ENCODE measurements at places on chromosomes 2 and 18.

- no peak for DNase-seq
These were observed 11.7 kb upstream of the SCRN3 start for GRCh38 chr2:174383796-174384195.

DNA sequence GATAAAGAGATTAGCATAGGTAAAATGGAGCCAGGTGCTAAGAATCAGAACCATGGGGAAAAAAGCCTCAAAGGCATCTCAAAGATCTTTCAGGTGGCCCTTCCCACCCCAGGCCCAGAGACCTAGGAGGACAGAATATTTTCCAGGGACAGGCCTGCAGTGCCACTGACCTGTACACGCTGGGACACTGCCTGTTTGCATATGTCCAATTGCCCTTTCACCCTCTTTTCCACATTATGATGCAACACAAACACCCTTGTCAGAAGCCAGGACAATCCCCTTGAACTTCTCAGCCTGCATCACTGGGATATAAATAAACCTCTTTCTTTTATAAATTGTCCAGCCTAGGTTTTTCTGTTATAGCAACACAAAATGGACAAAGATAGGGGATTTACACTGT is 419.1 kb downstream of the TRIB2 start:
- no peak for DNase-seq

DNA sequence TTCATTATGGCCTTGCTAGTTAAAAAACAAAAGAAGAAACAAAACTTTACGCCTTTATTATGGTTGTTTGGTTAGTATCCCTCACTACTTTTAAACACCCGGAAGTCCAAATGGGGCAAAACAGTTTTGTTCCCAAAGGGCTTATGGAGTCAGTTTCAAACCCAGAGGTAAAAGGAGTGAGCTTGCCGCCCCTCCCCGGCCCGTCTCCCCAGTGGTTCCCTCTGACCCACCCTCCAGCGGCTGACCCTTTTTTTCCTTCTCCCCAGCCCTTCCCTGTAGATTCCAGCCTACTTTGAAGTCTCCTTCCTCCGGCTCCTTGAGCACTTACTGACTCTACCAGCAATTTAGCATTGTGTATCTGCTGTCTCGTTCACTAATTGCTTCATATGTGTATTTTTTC is 209.2 kb downstream of the ICOS start:
- no peak for DNase-seq

DNA sequence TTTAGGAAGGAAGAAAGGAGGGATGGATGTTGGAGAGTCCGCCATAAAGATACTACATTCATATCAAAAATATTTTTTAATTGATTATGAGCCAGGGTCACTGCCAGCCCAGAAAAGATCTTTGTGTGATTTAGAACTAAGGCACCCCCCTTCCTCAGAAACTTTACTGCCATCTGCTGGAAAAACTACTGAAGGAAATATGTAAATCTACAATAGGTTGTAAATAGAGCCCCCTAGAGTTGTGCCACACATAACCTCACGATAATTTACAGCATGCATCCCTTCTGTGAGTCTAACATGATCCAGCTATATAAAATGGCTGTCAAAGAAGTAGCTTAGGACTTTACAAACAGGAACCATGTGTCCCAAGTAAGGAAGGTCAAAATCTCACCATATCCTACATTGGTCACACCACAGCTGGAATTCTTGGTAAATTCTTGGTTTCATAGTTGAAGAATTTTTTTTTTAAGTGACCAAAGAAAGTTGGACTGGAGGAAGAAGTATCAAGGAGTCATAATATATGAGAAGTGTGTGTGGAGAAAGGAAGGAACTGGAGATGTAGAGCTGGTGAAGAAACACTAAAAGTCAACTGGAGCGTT is 152.5 kb downstream of the CYP26B1 start:
- no peak for DNase-seq

DNA sequence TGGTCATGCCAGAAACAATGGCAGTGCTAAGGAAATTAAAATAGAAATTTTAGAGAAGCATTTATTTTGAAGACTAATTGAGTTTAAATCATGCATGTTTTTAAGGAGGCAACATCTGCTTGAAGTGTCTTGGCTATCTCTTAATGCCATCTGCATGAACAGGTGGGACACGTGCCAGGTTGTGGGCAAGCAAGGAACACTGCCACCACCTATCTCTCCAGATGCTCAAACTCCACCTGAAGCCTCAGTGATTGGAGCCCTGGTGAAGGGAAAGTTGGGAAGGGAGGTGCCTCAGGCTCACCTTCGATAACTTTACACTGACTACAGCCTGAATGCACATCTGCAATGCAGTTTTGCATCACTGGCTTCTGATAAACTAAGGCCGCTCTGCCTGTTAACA is 91.5 kb downstream of the TPGS2 start:
- peak; percentile 82 for DNase-seq

DNA sequence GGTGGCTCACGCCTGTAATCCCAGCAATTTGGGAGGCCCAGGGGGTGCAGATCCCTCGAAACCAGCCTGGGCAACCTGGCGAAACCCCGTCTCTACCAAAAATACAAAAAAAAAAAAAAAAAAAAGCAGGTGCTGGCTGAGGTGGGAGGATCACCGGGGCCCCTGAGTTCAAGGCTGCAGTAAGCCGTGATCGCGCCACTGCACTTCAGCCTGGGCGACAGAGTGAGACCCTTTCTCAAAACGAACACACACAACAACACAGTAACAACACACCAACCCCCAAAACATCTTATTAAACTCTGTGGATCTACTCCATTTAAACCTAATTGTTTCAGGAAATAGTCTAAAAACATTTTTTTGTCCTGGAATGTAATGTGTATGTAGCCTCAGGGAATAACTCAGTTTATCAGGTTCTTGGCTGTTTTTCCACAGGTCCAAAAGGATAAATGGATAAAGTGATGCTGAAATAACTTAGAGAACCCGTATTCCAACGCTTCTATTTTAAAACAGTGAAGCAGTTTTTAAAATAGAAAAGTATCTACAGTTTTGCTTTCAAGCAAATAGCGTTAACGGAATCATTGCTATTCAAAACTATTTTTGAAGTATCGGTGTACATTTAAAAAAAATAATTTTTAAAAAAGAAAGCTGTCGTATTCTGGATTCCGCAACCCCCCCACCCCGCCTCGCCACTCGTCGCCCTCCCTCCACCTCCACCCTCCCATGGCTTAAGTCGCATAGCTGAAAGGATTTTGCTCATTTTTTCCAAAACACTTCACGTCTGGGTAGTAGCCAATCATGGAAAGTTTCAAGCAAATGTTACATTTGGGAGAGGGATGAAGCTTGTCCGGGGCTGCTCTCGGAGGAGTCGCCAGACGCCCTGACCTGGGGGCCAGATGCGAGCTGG is 895 bp upstream of the GLS start:
- DNase-seq: no peak

- DNase-seq: no peak
These were observed 13.6 kb downstream of the SPEG start for GRCh38 chr2:219448099-219448775.

DNA sequence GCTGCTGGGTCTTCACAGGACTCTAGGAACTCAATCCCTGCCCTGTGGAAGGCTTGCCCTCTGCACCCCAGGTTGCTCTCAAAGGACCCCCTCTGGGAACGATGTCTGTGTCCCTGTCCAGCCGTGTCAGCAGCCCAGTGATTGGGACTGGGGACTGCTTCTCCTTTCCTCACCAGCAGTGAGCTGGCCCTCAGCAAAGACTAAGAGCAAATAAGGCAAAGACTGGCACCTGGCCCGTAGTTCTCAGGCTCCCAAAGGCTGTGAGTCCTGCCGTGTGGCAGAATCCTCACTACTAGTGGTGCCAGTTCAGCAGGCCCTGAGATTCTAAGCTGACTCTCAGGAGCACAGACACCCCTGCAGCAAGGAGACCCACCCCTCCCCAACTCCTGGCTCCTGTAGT is 47.8 kb downstream of the TMEM163 start:
- DNase-seq: peak; percentile 39

GRCh38 chr18:48580782-48581181 is 42.0 kb downstream of the CTIF start:
- no peak for DNase-seq

All from DMS79 (cell line).